Trophoblast cell (in vitro differentiated cells and primary cell): ENCODE measurements at places on chromosomes 6 and 20.

DNA sequence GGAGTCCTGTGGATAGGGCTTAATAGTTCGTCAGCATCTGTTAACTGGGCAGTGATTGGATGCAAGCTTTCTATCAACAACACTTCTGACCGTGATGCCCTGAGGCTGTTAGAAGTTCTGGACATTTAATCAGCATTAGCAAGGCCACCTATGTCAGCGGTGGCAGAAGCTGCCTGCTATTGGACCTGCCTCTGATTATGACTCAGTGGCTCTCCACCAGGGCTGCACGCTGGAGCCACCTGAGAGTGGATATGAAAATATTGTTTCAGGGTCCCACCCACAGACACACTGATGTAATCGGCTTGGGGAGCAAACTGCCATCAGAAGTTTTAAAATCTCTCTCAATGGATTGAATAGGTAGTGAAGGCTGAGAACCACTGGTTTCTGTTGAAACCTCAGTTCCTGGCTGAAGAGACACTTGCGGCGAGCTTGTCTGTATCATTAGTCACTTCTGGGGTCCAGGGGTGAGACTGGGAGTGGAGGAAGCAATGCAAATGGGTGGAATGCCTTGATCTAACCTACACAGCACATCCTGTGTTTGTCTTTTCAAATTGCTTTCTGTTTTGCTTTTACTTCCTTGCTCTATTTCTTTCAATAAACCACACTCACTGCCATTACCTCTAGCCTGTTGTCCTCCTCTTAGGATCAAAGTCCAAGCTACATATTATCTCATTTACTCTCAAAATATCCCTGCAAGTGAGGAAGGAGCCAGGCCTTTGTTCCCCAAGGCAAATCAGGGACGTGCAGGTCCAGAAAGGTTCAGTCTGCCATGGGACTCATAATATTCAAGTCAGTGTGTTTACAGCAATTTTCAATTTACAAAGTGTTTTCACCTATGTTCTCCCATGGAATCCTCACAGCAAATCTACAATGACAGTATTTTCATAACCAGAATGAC is 4.2 kb downstream of the CLIC5 start:
- H3K4me1 ChIP-seq, result peaks cover 28% of the 10 kb centered on the region
- no peak for DNase-seq
- no peak overlapping the region for H3K4me3 ChIP-seq
- peak overlapping the region; percentile 20 for H3K27ac ChIP-seq

GRCh38 chr20:52201395-52201794 is 9.8 kb upstream of the ZFP64 start:
- no peaks in the 10 kb centered on the region for H3K27me3 ChIP-seq
- no peak for DNase-seq
- no peak overlapping the region for H3K27ac ChIP-seq

GRCh38 chr20:15866916-15867730 is 706.1 kb downstream of the KIF16B start:
- no peak overlapping the region for H3K4me3 ChIP-seq
- no peaks in the 10 kb centered on the region for H3K4me1 ChIP-seq
- no peak overlapping the region for H3K27ac ChIP-seq
- no peaks in the 10 kb centered on the region for H3K36me3 ChIP-seq

- H3K4me1 ChIP-seq, result no peaks in the 10 kb centered on the region
- peak overlapping the region; percentile 43 for H3K27ac ChIP-seq
- DNase-seq, result peak; percentile 48
- H3K27me3 ChIP-seq, result no peaks in the 10 kb centered on the region
- H3K36me3 ChIP-seq, result no peaks in the 10 kb centered on the region
Observed at GRCh38 chr6:165571721-165572132, 91.3 kb downstream of the PDE10A start.

GRCh38 chr6:14912706-14913105 is 333.2 kb upstream of the JARID2 start:
- H3K27ac ChIP-seq, result no peak overlapping the region
- H3K27me3 ChIP-seq, result no peaks in the 10 kb centered on the region
- peaks cover 2% of the 10 kb centered on the region for H3K4me1 ChIP-seq
- H3K4me3 ChIP-seq, result no peak overlapping the region
- no peak for DNase-seq

- H3K4me1 ChIP-seq, result no peaks in the 10 kb centered on the region
- no peak for DNase-seq
- no peaks in the 10 kb centered on the region for H3K36me3 ChIP-seq
- H3K27me3 ChIP-seq, result no peaks in the 10 kb centered on the region
Observed at GRCh38 chr6:45192556-45192955, 135.6 kb upstream of the RUNX2 start.

- DNase-seq, result no peak
- no peaks in the 10 kb centered on the region for H3K36me3 ChIP-seq
- H3K4me3 ChIP-seq, result no peak overlapping the region
- no peaks in the 10 kb centered on the region for H3K4me1 ChIP-seq
- no peaks in the 10 kb centered on the region for H3K27me3 ChIP-seq
- no peak overlapping the region for H3K27ac ChIP-seq
Observed at GRCh38 chr6:135189344-135189743, 8.2 kb downstream of the MYB start.

DNA sequence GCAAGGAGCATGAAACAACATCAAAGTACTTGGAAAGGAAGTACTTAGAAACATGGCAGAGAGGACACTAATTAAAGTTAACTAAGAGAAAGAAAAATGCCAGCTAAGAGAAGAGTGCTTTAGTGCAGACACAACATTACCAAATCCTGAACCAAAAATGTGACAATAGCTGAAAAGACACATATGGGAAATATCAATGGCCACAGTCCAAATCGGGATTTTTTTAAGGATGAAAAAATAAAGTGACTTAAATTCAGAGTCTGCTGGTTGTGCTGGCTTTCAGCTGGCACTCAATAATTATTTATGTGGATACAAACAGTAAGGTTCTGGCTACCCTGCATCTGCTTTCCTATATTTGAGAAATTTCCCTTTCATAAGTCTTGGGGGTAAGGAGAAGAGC is 12.6 kb upstream of the DST start:
- no peaks in the 10 kb centered on the region for H3K27me3 ChIP-seq
- DNase-seq, result no peak
- no peak overlapping the region for H3K27ac ChIP-seq
- no peak overlapping the region for H3K4me3 ChIP-seq
- no peaks in the 10 kb centered on the region for H3K36me3 ChIP-seq
- no peaks in the 10 kb centered on the region for H3K4me1 ChIP-seq

GRCh38 chr20:10332656-10333415 is 101.2 kb downstream of the MKKS start:
- DNase-seq, result no peak
- H3K36me3 ChIP-seq, result no peaks in the 10 kb centered on the region
- H3K27me3 ChIP-seq, result no peaks in the 10 kb centered on the region
- peaks cover 2% of the 10 kb centered on the region for H3K4me1 ChIP-seq
- H3K27ac ChIP-seq, result no peak overlapping the region
- no peak overlapping the region for H3K4me3 ChIP-seq

DNA sequence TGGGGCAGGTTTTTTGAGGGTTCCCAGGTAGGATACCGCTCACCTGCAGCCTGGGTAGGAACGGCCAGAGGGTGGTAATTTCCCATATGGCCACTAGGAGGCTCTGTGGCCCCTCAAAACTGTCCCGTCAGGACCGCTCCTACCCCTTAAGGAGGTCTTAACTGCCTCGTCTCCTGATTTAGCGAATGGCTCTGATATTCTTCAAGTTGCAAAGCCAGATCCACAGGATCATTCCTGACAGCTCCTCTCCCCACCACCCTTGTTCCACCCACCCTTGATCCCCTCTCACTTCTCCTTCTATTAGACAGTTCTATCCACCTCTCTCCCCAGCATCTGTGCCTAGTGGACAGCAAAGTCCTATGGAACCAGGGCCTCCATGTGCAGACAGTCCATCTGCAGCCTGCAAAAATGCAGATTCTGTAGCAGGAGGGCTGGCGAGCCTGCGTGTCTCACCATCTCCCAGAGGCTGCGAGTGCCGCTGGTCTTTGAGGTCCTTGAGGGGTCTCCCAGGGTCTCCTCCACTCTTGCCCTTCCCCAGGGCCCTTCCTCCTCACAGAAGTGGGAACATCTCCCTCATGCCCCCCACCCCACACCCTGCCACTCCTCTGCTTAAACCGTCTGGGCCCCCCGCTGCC is 34.3 kb upstream of the ZBP1 start:
- peaks cover 16% of the 10 kb centered on the region for H3K4me1 ChIP-seq
- no peaks in the 10 kb centered on the region for H3K27me3 ChIP-seq
- peaks cover 73% of the 10 kb centered on the region for H3K36me3 ChIP-seq
- H3K27ac ChIP-seq, result no peak overlapping the region
- DNase-seq, result peak; percentile 76
- no peak overlapping the region for H3K4me3 ChIP-seq

DNA sequence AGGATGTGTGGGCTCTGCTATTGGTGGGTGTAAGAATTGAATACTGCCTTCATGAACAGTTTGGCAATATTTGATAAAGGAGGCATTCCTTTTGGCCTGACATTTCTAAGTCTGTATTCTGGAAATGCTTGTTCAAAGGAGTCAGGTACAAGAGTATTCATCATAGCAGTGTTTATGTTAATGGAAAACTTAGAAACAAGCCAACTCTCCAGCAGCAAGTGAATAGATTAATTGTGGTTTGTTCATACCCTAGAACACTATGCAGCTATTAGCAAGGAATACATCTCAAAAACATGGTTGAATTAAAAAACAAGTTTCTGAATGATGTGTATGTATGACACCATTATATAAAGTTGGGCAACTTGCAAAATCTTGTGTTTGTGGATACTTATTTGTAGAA is 195.8 kb downstream of the ZFAND3 start:
- H3K27me3 ChIP-seq, result no peaks in the 10 kb centered on the region
- no peak for DNase-seq
- H3K27ac ChIP-seq, result no peak overlapping the region
- no peaks in the 10 kb centered on the region for H3K36me3 ChIP-seq

DNA sequence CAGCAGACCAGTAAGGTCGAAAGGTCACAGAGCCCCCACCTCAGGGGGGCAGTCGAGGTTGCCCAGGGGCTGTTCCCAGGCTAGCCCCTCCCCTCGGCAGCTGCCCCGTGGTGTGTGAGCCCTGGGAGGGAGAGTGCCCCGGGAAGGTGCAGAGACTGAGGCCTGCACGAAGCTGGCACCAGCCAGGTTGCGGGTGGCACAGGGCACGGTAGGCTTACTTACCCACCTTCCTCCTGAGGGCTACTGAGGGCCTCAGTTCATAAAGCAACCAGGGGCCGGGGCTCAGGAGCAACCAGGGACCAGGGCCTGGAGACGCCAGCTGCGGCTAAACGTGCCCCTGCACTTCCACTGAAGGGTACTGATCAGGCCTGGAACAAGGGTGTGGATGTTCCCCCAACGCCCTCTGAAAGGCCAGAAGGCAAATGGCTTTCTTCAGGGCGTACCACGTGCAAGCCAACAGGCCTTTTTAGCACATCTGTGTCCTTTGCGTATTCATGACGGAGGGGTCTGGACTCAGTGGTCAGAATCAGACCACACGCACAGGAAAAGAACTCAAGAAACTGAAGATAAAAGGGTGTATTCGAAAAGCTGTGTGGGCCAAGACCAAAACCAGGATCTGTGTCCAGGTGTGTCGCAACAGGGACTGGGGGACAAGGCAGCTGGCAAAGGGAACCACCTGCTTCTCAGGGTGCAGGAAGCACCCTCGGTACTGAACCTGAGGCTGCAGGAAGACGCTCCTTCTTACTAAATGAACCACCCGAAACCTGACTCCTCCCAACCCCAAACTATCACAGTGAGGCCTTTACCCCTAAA is 24.5 kb upstream of the TCFL5 start:
- H3K27ac ChIP-seq, result no peak overlapping the region
- DNase-seq, result no peak
- H3K4me1 ChIP-seq, result no peaks in the 10 kb centered on the region

- no peaks in the 10 kb centered on the region for H3K4me1 ChIP-seq
- H3K4me3 ChIP-seq, result no peak overlapping the region
- no peaks in the 10 kb centered on the region for H3K27me3 ChIP-seq
- H3K27ac ChIP-seq, result no peak overlapping the region
Observed at GRCh38 chr6:113178349-113178748, 678.8 kb upstream of the MARCKS start.

DNA sequence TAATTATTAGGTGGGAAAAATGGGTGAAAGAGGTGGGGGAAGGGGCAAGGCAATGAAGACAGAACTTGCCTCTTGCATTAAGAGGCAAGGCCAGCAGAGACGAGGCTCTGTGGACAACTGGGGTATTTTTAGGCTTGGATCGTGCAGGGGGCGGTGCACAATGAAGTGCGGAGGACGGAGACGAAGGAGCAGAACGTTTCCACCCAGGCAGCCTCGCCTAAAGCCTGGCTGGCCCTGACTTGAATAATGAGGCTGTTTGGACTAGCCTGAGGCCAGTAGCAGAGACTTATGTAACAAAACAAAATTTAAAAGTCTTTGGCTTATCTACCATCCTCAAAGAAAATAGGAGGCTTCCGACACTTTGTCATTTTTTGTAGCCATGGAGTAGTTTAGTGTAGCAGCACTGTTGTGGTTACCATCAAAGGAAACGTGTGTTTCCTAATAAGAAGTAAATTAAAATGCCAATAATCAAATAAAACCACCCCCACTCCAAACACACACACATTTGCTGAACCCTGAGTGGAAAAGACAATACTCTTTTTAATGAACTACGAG is 370.0 kb upstream of the CNR1 start:
- H3K4me3 ChIP-seq, result no peak overlapping the region
- no peak overlapping the region for H3K27ac ChIP-seq
- no peaks in the 10 kb centered on the region for H3K36me3 ChIP-seq
- no peaks in the 10 kb centered on the region for H3K27me3 ChIP-seq
- DNase-seq, result no peak
- no peaks in the 10 kb centered on the region for H3K4me1 ChIP-seq

GRCh38 chr6:52909131-52909530 is 367 bp downstream of the GSTA3 start:
- H3K36me3 ChIP-seq, result no peaks in the 10 kb centered on the region
- H3K27ac ChIP-seq, result no peak overlapping the region
- no peak for DNase-seq
- H3K4me3 ChIP-seq, result no peak overlapping the region

DNA sequence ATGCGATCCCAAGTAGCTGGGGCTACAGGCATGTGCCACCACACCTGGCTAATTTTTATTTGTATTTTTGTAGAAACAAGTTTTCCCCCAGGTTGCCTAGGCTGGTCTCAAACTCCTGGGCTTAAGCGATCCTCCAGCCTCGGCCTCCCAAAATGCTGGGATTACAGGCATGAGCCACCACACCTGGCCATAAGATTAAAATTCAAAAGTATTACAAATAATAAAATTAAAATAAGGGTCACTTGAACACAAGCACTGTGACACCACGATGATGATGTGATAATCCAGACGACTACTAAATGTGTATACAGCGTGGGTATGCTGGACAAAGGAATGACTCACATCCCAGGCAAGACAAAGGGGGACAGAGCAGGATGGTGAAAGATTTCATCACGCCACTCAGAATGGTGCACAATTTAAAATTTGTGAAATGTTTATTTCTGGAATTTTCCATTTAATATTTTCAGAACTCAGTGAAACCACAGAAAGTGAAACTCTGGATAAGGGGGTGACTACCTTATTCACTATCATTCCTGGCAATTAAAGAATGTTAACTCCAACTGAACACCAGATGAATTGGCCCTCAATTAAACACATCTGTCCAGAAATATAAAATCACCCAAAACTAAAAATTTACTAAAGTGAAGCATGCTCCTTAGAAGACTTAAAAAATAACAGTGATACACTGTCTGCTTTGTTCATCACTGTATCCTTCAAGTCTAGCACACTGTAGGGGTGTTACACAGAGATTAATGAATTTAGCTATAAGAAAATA is 13.1 kb downstream of the B4GALT5 start:
- DNase-seq, result peak; percentile 67
- no peak overlapping the region for H3K4me3 ChIP-seq
- H3K27me3 ChIP-seq, result no peaks in the 10 kb centered on the region

GRCh38 chr6:100457311-100457990 is 7.3 kb downstream of the SIM1 start:
- no peak overlapping the region for H3K27ac ChIP-seq
- no peak for DNase-seq
- no peaks in the 10 kb centered on the region for H3K36me3 ChIP-seq
- peaks cover 11% of the 10 kb centered on the region for H3K4me1 ChIP-seq
- peaks cover 74% of the 10 kb centered on the region for H3K27me3 ChIP-seq

GRCh38 chr20:58327211-58327610 is 17.7 kb downstream of the RAB22A start:
- DNase-seq, result no peak
- no peak overlapping the region for H3K27ac ChIP-seq
- no peak overlapping the region for H3K4me3 ChIP-seq
